ENCODE measurements at places on chromosomes 5 and 9.

GRCh38 chr5:40052808-40053207 is 626.9 kb upstream of the PTGER4 start:
- no peak for DNase-seq

DNA sequence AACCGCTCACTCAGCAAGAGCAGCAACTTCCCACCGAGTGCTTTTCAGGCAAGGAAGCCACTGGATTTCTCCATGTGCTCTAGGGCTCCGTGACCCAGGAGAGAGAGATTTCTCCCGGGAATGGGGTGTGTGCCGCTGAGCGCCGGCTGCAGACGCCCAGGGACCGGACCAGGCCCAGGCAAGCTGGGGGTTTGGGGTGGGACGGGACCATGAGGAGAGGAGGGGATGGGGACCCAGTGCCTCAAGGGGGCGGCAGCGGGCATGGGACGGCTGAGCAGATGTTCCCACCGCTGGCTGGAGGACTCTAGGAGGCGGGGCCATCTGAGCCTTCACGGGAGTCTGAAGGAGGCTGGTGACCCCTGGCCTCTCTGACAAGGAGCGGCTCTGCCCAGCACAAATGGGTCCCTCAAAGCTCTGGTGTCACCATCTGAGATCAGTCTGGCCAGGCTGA is 8.5 kb downstream of the LCN9 start:
- DNase-seq: no peak

DNA sequence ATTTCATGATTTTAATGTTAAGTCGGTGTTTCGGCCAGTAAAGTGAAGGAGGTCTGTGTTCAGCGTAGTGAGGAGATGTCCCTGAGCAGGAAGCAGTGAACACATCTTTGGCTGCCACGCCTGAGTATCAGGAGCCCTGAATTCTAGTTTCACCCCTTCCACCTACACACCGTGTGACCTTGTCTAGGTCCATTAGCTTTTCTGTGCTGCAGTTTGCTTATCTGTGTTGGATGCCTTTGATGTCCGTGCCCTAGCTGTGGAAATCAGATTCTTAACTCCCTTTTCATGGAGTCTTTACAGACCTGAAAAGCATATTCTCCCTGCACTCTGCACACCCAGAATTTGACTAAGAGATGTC is 601 bp downstream of the FBXO38 start:
- DNase-seq: no peak

GRCh38 chr5:72681781-72682180 is 134.7 kb upstream of the TNPO1 start:
- no peak for DNase-seq

DNA sequence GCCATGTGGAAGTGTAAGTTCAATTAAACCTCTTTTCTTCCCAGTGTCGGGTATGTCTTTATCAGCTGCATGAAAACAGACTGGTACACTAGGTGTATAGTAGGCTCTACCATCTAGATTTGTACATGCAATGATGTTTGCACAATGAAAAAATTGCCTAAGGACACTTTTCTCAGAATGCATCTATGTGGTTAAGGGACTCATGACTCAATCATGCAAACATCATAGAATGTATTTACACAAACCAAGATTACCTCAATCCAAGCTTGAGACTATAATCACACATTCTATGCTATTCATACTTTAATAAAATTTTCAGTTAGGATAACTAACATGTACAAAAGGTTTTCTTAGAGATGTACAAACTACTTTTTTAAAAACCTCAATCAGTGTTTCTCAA is 1164.5 kb downstream of the CDH12 start:
- no peak for DNase-seq

GRCh38 chr9:36045610-36046009 is 8.9 kb downstream of the RECK start:
- DNase-seq: no peak

DNA sequence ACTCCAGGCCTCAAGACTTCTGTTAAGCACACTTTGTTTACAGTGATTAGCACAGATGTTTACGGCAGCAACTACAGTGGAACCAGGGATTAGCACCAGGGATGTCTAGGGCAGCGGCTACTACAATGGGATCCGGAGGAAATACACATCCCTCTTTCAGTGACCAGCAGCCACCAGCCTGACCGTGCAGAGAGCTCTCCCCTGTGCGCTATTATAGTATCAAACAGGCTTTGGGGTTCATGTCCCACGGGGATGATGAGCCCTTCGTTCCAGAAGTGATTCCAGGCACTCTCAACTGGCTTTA is 21.5 kb downstream of the GFPT2 start:
- DNase-seq: no peak

DNA sequence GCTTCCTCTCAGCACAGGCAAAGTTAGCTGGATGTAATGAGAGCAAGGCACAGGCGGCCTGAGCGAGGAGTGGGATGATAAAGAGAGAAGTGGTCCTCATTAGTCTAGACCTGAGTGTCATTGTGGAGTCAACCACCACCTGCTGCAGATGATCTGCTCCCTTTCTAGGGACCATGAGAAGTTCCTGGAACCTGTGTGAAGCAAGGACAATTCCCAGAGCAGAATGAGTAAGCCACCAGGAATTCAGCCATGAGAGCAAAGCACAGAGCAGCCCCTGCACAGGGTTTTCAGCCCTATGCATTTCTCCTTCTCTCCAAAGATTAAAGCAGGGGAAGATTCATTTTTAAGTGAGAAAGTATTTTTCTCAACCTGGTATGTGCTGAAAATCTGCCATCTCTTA is 146.8 kb upstream of the SPEF2 start:
- DNase-seq: no peak

- no peak for DNase-seq
Measured at GRCh38 chr5:108935611-108936010, 187.9 kb downstream of the FER start.

GRCh38 chr5:145506185-145506850 is 328.8 kb downstream of the PRELID2 start:
- DNase-seq: no peak

DNA sequence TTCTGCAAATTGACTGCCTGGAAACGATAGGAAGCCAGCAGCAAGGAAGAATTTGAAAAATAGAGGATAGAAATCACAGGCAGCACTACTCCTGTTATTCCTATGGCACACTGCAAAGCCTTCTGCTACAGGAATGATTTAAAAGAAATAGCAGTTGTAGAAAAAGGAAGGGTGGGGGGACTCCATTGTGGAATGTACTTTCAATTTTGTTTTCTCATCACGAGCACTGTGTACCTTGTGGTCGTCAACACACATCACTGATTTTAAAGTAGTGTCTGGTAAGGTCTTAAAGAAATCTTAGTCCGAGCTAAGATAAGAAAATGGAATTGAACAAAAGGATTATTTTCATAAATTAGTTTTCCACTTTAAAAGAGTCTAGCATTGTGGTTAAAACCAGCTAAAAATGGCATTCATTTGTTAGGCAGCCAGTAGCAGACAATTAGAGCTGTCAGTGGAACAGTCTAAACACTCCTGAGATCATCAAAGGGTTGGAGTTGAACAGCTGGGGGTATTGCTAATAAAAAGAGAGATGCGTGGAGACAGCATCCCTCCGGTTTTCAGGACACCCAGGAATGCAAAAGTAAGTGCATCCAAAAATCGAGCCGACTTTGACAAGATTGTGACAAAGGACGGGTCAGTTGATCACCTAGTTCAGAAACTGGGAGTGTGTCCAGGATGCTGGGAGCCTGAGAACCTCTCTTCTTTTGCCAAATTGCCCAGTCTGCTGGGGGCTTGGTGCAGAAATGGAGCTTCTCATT is 97.8 kb upstream of the WWC1 start:
- no peak for DNase-seq

DNA sequence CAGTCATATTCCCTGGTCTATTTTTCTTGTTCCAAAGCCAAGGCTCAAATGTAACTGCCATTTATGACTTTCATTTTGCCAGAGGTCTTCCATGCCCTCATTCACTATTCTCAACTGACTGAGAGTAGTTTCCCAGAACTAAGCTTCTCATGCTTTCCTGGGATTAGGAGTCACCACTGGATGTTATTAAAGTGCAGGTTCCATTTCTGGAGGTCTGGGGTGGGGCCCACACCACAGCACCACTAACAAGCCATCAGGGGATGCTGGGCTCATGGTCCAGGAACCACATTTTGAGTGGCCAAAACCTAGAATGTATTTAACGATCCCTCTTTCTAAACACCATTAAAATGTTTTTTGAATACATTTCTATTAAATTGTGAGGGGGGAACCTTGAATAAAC is 677.6 kb downstream of the SEMA5A start:
- no peak for DNase-seq

DNA sequence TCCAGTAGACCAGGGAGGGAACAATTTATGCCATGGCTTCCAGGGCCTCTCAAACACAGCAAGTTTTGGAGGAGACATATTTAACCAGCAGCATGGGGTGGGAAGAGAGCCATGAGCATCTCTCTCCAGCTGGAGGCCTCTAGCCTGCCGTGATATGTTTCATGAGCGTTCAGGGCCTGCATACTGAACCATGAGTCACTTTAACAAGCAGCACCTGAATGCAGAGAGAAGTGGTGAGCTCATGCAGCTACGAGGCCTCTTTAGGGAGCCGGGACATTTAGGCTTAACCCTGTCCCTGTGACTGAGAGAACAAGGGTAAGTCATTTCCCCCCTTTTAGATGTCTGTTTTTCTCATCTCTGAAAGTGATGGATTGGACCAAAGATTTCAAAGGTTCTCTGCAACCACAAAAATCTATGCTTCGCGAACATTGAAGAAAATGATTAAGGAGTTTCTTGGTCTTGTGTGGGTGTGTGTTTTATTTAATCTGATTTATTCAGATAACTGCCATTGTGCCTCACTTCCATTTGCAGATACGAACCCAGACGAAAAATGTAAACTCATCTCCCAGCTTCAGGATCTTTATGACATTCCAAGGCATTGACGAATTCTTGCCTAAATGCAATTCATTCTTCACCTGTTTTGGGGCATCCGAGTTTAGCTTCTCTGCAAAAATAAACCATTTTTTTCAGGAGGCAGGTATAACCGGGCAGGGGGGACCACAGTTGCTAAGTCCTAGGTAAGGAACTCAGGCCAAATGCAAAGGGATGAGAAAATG is 157.0 kb downstream of the GABBR2 start:
- no peak for DNase-seq

GRCh38 chr5:149170299-149170698 is 29.0 kb downstream of the ABLIM3 start:
- DNase-seq: no peak

DNA sequence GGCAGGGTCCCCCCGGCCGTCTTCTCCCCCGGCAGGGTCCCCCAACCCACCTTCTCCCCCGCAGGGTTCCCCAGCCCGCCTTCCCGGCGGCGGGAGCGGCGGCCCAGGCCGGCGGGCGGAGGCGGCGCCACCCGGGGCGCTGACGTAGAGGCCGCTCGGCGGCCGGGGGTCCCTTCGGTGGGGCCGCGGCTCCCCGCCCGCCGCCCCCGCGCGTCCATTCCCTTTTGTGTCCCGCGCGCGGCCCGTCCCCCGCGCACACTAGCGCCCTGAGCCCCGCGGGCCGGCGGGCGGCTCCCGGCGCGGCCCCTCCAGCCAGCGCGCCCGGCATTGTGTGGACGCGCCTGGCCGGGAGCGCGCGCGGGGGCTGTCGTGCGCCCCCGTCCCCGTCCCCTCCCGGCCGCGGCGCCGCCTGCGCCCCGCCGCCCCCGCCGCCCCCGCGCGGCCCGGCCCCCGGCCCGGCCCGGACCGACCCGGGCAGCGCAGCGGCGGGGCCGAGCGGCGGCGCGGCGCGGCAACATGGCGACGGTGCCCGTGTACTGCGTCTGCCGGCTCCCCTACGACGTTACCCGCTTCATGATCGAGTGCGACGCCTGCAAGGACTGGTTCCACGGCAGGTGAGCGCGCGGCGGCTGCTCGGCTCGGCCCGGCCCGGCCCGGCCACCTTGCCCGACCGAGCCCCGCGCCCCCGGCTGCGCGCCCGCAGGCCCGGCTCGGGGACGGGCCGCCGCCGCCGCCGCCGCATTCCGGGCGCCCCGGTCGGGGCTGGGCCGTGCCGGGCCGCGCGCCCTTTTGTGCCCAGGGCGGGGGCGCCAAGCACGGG is at the start of gene PHF2:
Gene PHF2, plus strand, starts transcription at position 327 of the 820 bp plus-strand sequence. Its CDS starts 190 bp downstream, at position 517.
- no peak for DNase-seq

DNA sequence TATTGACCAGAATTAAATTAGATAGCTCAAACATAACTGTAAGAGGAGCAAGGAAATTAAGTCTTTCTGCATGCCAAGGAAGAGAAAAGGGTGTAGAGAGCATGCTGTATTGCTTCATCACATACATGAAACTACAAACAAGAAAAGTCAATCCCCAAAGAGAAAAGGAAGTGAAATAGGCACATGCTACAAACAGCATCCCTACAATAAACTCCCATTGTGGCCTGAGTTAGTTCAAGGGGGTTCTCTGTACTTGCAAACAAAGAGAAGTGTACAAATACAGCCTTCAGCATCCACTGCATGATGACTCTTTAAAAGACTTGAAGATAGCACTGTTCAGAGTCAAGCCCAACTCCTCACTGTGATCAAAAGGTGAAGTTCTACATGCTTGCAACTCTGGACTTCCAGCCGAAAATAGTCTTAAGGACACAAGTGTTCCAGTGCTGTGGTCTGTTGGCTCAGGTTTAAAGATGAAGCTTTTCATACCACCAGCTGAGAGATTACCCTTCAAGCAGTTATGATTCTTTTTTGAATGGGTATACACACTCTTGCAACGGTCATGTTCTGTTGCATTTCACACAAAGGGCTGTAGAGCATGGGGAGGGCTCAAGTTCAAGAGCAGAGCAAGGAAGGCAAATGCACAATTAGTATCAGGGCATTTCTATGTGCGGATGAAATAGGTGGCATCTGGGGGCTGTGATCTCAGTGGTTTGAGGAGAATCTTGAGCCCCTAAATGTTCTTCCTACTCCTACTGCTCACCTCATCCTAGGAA is 534.5 kb downstream of the EBF1 start:
- DNase-seq: no peak

DNA sequence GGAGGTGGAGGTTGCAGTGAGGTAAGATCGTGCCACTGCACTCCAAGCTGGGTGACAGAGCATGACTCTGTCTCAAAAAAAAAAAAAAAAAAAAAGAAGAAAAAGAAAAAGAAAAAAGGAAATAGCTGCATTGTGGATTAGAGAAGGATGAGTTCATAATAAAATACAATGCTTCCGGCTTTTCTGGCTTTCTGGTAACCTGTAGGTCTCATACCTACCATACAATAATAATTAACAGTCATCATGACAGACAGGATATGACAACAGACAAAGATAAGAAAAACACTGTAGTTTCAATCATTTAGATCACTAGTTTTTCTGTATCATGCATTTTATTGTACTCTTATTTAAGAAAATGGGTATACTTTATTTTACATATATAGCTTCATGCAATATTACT is 40.7 kb upstream of the TRPM3 start:
- no peak for DNase-seq

- DNase-seq: no peak
Measured at GRCh38 chr5:90613918-90614504, 55.4 kb downstream of the ADGRV1 start.

DNA sequence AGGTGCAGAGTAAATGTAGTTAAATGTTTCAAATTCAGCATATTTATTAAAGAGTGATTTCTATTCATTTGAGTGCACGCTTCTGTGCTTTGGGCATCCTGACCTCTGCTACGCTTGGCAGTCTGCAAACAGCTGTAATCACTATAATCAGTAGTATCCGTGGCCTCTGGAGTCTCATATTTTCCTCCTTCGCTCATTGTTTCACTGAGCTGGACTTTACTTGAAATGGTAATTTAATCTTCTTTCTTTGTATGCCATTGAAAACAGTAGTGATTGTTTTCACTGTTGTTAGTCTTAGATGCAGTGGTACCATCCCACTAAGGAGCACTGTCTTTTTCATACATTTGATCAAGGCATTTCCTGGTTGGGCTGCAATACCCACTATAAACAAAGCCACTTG is 43.5 kb upstream of the CAVIN4 start:
- DNase-seq: no peak
